Stimulated activated CD4-positive, alpha-beta T cell treated with anti-CD3 and anti-CD28 coated beads, Interleukin-2, amount 100 ng/mL, for 24 hours (primary cell): ENCODE measurements at places on chromosomes 16 and 17.
A peak's percentile ranks its signal among the peaks of the same experiment; 100 is the strongest.

DNA sequence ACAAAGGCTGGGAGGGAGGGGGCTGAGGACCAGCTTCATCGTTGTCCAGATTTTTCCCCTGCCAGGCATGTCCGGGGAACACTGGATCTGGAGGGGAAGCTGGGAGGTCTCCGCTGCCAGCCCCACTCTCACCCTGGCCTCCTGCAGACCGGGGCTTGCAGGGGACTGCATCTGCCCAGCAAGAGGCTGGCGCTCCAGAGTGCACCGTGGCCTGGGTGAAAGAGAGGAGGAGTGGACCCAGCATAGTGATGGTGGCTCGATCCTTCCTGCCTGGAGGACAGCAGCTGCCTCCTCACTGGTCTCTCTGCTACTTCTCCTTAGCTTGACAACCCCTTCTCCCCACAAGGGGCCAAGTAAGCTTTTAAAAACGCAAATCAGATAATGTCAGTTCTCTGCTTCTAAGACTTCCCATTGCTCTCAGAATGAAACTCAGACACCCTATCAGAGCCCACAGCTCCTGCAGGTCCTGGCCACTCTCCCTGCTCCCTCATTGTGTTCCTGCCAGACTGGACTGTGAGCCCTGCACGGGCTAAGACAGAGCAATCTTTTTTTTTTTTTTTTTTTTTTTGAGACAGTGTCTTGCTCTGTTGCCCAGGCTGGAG, 15.0 kb downstream of the CPNE2 start:
- DNase-seq: no peak

DNA sequence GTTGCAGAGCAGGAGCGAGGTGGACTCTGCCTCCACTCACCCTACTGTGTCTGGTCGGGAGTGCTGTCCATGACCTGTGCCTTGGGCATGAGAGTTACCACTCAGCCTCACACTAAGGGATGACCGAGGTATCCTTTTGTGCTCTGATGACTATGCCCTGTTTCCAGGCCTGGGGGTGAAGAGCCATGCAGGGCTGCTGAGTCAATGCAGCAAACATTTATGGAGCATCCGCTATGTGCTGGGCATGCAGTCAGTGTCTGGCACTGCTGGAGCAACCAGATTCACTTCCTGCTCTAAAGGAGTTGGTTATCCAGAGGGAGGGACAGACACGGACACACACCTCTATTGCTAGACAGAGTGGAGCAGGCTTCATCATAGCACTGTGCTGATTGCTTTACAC, 7.6 kb upstream of the HNF1B start:
- DNase-seq: no peak

DNA sequence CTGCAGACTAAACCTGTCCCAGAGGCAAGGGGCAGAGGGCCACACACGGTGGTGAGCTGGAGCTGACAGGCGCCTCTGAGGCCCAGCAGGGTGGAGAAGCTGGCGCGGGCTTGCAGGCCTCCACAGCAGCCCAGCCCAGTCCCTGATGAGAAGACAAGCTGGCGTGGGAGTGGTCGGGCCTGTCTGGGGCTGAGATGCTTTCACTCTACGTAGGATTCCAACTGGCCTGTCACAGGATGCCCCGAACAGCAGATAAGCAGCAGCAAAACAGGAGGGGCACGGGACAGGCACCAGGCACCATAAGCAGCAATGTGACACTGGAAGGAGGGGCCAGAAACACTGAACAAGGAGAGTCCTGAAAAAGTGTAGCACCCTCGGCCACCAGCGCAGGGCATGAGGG, 40.1 kb downstream of the PEMT start:
- DNase-seq: no peak

DNA sequence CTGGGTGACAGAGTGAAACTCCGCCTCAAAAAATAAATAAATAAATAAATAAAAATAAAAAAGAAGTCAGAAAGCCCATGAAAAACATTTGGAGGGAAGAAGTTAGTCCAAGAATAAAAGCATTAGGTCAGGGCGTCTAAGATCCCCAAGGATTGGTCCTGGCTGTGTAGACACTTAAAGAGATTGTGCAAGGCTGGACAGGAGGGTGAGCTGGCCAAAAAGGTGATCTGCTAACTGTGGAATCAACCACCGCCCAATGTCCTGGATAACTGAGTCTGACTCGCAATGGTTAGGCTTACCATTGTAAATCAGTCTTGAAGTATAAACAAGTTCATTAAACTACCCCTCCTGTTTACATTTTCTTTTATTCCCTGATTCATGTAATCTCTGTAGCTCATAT, 8.8 kb upstream of the ABCA8 start:
- no peak for DNase-seq

DNA sequence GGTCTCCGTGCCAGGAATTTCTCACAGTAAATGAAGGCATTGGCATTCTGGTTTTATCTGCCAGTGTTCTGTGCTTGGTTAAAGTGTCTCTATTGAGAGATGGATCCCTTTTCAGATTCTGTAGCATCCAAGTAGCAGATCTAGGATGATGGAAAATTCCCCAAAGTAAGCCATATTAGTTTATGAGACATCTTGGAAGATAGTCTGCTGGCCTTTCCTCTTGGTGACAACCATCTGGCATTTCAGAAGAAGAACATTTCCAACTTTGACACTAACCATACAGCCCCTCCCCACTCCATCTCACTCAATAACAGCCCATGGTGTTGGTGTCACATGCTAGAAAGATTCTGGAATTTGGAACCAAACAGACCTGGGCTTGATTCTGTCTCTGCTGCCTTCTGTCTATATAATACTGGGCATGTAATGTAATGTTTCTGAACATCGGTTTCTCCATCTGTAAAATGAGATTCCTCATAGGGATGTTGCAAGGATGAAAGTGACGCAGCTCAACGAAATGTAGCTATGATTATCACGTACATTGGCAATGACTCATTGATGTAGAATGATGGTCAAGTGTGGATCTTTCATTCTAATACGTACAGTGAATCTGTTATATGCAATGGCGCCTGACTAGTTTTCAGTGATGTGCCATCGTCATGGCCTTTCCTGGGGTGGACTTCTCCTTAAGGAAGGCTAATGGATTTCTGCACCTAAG, 32.6 kb upstream of the PIRT start:
- DNase-seq: no peak

DNA sequence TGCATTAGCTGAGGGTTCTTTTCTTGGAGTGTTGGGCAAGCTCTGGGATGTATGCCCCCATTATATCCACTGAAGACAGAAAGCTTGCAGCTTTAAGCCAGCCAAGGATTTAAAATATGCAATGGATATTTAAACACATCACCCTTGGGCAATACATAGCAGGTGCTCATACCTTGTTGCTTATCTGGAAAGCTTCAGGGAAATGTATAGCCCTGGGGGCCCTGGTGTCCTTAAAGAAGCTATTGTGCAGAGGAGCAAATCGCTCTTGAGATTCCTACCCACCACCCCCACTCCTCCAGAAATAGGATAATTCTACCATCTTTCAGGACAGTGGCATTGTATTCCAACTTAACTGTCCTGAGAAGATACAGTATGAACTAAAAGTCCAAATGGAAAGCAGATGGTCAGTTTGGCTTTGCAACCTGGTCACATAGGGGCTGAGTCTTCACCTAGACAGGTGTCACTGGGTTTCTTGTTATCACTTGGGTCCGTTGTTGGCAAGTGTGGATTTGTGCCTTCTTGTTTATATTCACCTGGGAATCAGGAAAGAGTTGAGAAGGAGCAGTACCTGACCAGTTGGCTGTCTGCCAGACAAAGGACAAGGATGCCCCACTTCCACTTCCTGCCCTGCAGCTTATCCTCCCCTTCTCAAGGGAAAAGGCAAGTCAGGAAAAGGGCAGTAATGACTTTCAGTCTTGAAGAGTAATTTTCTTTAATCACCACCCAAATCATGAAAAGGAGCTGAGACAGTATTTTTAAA, 3.4 kb downstream of the ANKRD40CL start:
- DNase-seq: no peak

DNA sequence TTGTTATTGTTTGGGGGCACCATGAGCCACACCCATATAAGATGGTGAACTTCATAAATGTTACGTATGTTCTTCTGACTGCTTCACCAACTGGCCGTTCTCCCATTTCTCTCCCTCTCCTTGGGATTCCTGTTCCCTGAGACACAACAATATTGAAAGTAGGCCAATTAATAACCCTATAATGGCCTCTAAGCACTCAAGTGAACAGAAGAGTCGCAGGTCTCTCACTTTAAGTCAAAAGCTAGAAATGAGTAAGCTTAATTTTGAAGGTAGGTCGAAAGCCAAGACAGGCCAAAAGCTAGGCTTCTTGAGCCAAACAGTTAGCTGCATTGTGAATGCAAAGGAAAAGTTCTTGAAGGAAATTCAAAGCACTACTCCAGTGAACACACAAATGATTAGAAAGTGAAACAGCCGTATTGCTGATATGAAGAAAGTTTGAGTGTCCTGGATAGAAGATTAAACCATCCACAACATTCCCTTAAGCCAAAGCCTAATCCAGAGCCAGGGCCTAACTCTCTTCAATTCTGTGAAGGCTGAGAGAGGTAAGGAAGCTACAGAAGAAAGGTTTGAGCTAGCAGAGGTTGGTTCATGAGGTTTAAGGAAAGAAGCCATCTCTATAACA, 25.8 kb downstream of the HLF start:
- no peak for DNase-seq

GRCh38 chr17:63398680-63399079, 47.4 kb downstream of the CYB561 start:
- no peak for DNase-seq

GRCh38 chr16:2206780-2207433, 1.7 kb downstream of the MLST8 start:
- no peak for DNase-seq

- no peak for DNase-seq
Measured at GRCh38 chr17:59399914-59400313, 68.5 kb downstream of the YPEL2 start.

GRCh38 chr16:72921106-72921505, 126.8 kb downstream of the ZFHX3 start:
- no peak for DNase-seq

DNA sequence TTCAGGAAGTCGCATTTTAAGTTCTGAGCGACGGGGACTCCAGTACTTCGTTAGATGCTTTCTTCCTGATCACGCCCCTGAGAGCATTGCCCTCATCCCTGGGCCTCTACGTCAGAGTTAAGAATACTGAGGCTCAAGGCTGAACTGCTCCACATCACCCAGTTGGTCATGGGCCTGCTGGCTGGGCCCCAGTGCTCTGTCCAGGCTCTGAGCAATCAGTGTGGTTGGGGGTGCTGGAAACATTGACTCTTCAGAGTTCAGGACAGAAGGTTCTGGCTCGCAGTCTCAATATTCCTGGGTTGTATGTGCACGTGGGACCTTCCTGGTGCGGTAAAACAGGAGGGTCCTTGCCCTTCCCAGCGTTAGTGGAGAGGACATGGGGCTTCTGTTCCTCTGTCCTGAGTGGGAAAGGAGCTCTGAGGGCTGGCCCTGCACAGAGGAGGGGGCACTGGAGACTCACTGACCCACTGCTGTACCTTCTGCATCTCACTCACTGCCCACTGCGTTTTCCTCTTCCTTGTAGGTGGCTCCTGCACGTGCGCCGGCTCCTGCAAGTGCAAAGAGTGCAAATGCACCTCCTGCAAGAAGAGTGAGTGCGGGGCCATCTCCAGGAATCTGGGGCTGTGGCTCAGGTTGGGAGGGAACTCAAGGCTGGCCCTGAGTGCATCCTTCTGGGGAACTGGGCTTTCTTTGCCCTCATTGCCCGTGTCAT, 518 bp downstream of the MT1E start:
- DNase-seq: no peak

GRCh38 chr16:3009568-3010390, 2.9 kb upstream of the CLDN9 start:
- DNase-seq: no peak

- DNase-seq: no peak
Measured at GRCh38 chr17:34582185-34582900, 3.0 kb downstream of the TMEM132E start.

- no peak for DNase-seq
Measured at GRCh38 chr16:58577141-58577540, 52.5 kb downstream of the CNOT1 start.

GRCh38 chr17:31509805-31510177, 118.3 kb downstream of the RAB11FIP4 start:
- DNase-seq: no peak

GRCh38 chr17:42561897-42562387, at the start of gene COASY:
COASY (plus strand) TSS chr17:42562148; CDS start chr17:42562623, 475 bp downstream.
- peak; percentile 93 for DNase-seq

DNA sequence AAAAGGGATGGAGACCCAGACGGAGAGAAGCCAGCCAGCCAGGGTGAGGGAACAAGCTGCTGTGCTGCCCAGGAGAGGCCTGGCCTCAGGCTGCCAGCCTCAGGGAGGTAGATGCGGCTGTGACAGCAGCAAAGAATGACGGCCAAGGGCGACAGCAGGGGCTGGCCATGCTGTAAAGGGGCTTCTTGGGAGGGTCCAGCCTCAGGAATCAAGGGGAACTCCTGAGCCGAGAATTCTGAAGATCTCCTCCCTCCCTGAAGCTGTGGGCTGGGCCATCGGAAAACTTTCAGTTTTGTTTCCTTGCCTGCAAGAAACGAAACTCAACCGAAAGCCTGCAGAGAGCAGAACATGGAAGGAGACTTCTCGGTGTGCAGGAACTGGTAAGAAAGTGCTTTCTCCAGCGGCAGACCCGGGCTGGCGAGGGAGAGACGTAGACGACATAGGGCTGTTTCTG, at the start of gene XAF1:
TSS of gene XAF1 (plus strand) at position 316 of the 454 bp plus-strand sequence. CDS start at position 349, 33 bp downstream.
- peak; percentile 48 for DNase-seq

GRCh38 chr17:41799366-41799765, 12.4 kb downstream of the P3H4 start:
- DNase-seq: no peak

GRCh38 chr16:28298511-28298878, 6.2 kb downstream of the SBK1 start:
- no peak for DNase-seq

- no peak for DNase-seq
Measured at GRCh38 chr16:59274141-59274540, 540.0 kb upstream of the GOT2 start.

- DNase-seq: no peak
Measured at GRCh38 chr17:17375841-17376240, 72.7 kb downstream of the NT5M start.
